Sciatic nerve (tissue), 2 donors: ENCODE measurements at places on chromosomes 7 and 10.
A peak's percentile ranks its signal among the peaks of the same experiment; 100 is the strongest.

- no peak for DNase-seq
Measured at GRCh38 chr7:66308411-66308810, 103.3 kb downstream of the TPST1 start.

DNA sequence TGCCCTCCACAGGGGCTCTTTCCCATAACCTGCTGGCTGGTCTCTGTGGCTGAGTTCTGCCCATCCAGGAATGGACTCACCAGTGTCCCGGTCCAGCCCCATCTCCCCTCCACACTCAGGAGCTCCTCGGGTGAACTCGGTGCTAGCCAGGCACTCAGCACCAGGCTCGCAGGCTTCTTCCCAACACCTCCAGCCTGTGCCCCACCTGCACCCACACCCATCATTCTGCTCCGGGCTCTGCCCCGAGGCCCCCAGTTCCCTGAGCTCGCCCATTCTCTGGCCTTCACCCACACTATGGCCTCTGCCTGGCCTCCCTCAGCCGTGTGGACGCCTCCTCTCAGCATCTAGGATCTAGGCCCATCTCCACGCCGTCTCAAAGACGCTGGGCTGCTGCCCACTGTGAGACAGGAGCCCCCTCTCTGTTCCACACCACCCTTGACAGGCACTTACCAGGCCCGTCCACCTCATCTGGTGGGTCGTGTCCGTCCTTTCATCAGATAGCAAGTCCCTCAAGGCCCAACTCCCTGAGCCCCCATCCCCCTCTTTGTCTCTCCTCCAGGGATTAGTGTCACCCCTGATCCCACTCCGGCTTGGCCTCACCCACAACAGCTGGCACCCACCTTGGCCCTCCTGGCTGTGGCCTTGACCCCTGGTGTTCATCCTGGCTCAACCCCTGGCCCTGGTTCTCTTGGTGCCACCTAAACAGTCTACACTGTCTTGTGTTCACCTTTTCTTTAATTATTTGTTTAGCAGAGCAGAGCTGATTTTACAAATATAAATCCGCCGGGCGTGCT lies 76.0 kb upstream of the FAM20C start:
- no peak for DNase-seq

- no peak for DNase-seq
Measured at GRCh38 chr10:129219364-129219763, 247.7 kb upstream of the MGMT start.

GRCh38 chr7:20021831-20022230 lies 195.4 kb downstream of the MACC1 start:
- DNase-seq, result no peak

DNA sequence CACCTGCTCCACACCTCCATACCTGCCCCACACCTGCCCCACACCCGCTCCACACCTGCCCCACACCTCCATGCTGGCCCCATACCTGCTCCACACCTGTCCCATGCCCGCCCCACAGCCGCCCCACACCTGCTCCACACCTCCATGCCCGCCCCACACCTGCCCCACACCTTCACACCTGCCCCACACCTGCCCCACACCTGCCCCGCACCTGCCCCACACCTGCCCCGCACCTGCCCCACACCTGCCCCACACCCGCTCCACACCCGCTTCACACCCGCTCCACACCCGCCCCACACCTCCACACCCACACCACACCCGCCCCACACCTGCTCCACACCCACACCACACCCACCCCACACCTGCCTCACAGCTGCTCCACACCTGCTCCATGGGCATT lies 53.0 kb downstream of the PARP12 start:
- DNase-seq, result no peak

- no peak for DNase-seq
Measured at GRCh38 chr10:112732277-112732921, 217.6 kb upstream of the TCF7L2 start.

- no peak for DNase-seq
Measured at GRCh38 chr10:32960022-32960421, 2.0 kb upstream of the ITGB1 start.

GRCh38 chr7:80830584-80831285 lies 88.1 kb downstream of the SEMA3C start:
- DNase-seq, result no peak

DNA sequence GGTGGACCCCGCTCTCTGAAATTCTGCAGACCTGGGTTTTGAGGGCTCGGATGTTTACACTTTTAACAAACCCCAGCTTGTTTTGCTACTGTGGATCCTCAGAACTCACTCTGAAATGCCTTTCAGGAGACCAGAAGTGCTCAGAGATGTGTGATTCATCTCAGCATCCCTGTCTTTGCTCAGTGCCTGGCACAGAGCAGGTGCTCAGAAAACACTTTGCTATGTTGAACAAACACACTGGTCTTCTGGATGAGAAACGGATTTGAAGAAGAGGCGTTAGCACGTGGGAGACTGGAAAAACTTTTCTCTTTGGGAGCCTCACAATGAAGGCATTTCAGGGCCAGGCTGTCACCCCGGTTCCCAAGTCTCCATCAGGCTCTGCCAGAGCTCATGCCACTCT lies 53.3 kb downstream of the SH3PXD2A start:
- no peak for DNase-seq

GRCh38 chr10:93462371-93462770 lies 19.8 kb downstream of the MYOF start:
- DNase-seq, result no peak

DNA sequence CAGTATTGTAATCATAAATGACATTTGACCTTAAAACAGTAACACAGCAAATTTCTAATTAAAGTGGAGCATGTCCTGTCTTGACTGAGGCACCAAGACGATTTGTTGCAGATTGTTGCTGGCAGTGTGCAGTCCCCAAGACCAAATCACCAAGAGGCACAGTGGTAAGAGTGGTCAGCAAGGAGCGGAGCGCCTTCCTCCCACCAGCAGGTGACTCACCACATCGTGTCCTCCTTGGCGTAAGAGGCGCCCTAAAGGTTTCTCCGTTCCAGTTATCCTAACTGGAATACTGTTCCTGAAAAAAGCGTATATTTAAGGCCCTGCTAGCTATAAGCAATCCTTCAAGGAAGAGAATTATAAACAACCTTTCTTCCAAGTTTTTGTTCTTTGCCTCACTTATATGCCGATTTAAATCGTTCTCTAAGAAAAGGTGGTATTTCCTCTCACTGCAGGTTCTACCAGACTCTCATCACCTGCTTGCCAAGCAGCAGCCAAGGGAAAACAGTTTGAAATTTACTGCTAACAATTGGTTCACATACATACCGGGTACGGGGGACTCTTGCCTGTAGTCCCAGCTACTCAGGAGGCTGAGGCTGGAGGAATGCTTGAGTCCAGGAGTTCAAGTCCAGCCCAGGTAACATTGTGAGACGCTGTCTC lies 10.7 kb upstream of the REPIN1 start:
- peak; percentile 17 for DNase-seq

DNA sequence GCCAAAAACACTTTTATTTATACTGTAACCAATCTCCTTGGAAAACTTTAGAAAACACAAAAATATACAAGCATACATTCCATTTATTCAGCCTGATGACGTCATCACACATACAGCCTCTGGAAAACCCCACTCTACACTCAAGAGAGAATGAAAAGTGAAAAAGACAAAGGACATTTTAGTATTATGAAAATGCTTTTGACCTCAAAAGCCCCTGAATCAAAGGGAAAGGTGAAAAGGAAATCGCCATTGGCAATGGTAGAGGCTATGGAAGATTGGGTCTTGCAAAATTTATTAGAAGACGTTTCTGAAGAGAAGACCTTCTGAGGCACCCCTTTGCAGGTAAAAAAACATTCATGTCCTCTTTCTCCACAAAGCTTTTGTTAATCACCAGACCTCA lies 82.9 kb upstream of the STRIP2 start:
- no peak for DNase-seq

GRCh38 chr10:11468126-11468742 lies 143.2 kb downstream of the USP6NL start:
- DNase-seq, result no peak

DNA sequence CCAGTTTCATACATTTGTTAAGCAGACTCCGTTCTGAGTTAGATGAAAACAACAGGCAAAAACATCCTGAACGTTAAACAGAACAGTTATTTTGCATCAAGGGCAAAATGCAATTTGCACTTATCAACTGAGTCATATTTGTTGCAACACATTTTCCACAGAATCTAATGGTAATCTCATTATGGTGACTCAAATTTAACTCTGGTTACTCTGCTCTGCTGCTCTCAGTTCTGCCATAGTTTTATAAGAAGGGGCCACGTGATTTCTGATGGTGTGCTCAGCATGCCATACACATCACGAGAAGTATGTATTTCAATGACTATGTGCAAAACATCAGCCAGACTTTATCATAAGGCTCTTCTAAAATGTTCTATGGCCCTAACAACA lies 148.8 kb downstream of the CHCHD3 start:
- DNase-seq, result no peak

- no peak for DNase-seq
Measured at GRCh38 chr7:37336259-37336658, 112.4 kb downstream of the ELMO1 start.

DNA sequence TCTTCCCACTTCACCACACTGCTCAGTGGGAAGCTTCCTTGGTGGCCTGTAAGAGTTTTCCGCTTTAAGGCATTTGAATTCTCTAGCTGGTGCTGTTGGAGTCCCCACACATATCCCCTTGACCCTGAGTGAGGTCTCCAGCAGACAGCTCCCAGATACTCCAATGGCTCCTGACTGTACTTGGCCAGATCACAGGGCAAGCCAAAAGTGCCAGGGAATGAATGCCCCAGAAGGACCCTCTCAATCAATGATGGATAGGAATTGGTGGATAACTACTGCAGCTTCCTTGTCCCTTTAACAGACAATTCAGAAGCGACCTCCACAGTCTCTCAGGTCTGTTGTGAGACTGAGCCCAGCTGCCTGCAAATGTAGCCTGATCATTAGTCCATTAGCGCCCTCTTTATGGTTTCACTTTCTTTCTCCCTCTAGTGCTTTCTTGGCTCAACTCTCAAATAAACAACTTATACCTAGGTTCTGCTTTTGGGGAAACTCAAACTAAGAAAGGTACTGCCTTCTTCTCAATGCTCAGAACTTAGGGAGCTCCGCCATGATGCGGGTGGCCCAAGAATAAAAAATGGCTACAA lies 283.0 kb downstream of the TCF7L2 start:
- DNase-seq, result no peak

GRCh38 chr10:121351540-121351939 lies 246.7 kb downstream of the FGFR2 start:
- no peak for DNase-seq

GRCh38 chr10:132066186-132066585 lies 440 bp downstream of the JAKMIP3 start:
- peak; percentile 48 for DNase-seq

GRCh38 chr7:20797462-20798080 lies 10.9 kb upstream of the SP8 start:
- DNase-seq, result no peak

DNA sequence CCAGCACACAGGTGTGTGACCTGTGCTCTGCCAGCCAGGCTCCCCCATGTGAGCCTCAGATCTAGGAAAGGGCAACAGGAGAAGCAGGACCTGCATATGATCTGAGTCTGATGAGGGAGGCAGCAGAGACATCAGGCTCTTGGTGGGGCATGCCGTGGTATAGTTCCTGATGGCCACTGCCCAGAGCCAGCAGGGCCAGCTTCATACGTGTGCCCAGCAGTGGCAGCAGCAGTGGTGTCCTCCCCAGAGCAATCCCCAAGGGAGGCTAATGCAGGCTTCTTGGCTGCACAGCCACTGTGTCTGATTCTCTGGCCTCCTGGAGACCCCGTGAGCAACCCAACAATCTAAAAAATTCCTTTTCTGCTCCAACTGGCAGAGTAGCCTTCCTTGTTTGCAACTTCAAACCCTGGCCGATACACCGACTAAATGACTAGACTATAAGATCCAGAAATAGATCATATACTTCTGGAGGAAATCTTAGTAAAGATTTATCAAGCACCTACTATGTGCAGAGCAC lies 230.6 kb upstream of the ZMIZ1 start:
- no peak for DNase-seq

DNA sequence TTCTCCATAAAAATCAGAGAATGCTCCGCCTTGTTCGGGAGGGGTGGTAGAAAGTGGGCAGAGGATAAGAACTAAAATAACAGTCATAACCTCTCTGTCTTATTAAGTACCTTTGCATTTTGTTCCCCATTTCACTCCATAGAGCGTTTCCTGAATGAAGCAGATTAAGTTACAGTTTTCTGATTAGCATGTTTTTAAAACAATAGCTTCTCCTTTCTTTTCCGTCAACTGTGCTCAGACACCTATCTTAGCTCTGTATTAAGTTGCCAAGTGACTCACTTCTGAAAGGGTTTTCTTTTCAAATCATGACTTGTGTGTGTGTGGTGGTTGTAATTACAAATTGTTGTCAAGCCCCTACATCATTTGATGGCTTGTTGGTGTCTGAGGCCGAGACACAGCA lies 1.4 kb downstream of the HABP2 start:
- no peak for DNase-seq

- DNase-seq, result no peak
Measured at GRCh38 chr10:1499359-1499957, 237.9 kb downstream of the ADARB2 start.

GRCh38 chr10:4307910-4308309 lies 518.1 kb upstream of the AKR1E2 start:
- no peak for DNase-seq

GRCh38 chr7:39098506-39098905 lies 120.8 kb downstream of the POU6F2 start:
- DNase-seq, result no peak

DNA sequence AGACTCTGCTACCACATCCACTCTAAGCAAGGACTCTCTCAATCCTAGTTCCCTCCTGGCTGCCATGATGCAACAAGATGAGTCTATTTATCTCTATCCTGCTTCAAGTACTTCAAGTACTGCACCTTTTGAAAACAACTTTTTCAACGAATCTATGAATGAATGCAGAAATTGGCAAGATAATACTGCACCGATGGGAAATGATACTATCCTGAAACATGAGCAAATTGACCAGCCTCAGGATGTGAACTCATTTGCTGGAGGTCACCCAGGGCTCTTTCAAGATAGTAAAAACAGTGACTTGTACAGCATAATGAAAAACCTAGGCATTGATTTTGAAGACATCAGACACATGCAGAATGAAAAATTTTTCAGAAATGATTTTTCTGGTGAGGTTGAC lies 40.7 kb downstream of the AHR start:
- DNase-seq, result no peak

- no peak for DNase-seq
Measured at GRCh38 chr10:4780782-4781181, 45.2 kb upstream of the AKR1E2 start.

- DNase-seq, result no peak
Measured at GRCh38 chr10:43693602-43694001, 44.9 kb upstream of the ZNF32 start.

- DNase-seq, result no peak
Measured at GRCh38 chr7:80678707-80679106, 40.3 kb downstream of the CD36 start.

DNA sequence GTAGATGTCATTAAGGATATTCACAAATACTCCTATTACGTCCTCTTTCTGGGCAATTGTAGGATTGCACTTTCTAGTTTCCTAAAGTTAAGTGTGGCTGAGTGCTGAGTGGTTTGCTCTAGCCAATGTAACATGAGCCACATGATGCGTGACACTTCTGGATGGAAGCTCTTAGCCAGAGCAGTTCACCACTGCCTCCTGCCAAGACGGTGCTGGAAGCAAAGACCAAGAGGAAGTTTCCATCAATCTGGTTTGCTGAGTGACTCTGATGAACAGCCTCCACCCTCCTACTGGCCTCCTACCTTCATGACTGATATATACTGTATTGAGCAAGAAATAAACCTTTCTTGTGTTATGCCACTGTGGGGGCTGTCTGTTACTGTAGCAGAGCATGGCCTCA lies 318.1 kb downstream of the KCNMA1 start:
- DNase-seq, result no peak

GRCh38 chr10:100653957-100654781 lies 91.2 kb upstream of the PAX2 start:
- DNase-seq, result no peak

GRCh38 chr10:102615361-102615760 lies 28.9 kb upstream of the TRIM8 start:
- no peak for DNase-seq
